Colonic mucosa (tissue), 4 donors: ENCODE measurements at places on chromosomes 7 and 10. TPM values are rescaled to one million over a fixed set of nuclear protein-coding genes. Genes with fewer than 3 reads are reported as not detected.

GRCh38 chr7:102072636-102073209 is 213.9 kb upstream of the SH2B2 start:
- no peak for DNase-seq
- no peaks in the 10 kb centered on the region for H3K36me3 ChIP-seq
- H3K4me1 ChIP-seq: no peaks in the 10 kb centered on the region
- H3K27ac ChIP-seq: no peak overlapping the region
- H3K4me3 ChIP-seq: no peak overlapping the region
- no peaks in the 10 kb centered on the region for H3K27me3 ChIP-seq

The OPN1SW gene
- not detected for total RNA-seq

- H3K4me3 ChIP-seq: no peak overlapping the region
- no peaks in the 10 kb centered on the region for H3K27me3 ChIP-seq
- no peak for DNase-seq
- H3K27ac ChIP-seq: no peak overlapping the region
These were observed 19.4 kb upstream of the EPHB6 start for GRCh38 chr7:142835487-142835886.

The CUTC gene
- total RNA-seq: 15.6 TPM

The FAM241B gene
- total RNA-seq: 4.2 TPM

The AS3MT gene
- total RNA-seq: 0.77 TPM

DNA sequence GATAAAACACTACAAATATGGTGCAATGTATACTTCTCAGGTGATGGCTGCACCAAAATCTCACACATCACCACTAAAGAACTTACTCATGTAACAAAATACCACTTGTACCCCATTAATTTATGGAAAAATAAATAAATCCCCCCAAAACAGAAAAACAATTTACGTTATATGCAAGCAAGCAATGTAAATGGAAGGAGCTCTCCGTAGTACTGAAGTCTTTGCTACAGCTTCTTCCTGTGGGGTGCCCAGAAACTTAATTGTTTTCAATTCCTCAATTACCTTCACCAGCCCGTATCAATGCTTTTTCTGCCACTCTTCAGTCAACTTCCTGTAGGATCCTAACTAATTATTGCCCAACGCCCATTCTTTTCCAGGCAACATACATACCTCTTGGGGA is 138.1 kb downstream of the RELN start:
- no peaks in the 10 kb centered on the region for H3K4me1 ChIP-seq
- H3K27me3 ChIP-seq: no peaks in the 10 kb centered on the region
- no peak overlapping the region for H3K4me3 ChIP-seq
- DNase-seq: no peak
- no peak overlapping the region for H3K27ac ChIP-seq
